ENCODE measurements at places on chromosomes 16 and 17. TPM values are rescaled to one million over a fixed set of nuclear protein-coding genes. Genes with fewer than 3 reads are reported as not detected.

DNA sequence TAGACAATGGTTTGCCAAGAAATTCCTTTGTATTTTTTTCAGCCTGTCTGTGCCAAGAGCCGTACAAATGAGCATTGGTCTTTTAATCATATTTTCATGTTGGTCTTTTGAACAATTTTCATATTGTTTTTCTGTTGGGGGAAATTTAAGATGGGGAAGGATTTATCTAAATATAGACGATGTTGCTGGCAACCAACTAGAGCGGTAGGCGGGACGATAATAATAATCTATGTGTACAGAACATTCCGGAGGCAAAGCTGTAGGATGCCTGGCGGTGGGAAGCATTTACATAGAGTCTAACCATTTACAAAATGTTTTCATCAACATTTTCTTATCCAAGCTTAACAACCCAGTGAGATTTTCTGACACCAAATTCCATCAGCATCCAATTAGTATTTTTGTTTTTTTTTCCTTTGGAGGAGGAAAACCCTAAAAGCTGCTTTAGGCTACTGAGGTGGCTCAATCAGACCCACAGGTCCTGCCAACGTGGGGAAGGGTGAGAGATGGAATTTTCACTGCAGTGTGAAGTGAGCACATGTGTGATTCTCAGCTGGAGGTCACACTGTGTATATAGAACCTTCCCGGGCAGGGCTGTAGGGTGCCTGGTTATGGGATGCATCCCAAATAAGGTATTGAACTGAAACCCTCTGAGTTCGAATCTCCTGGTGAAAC lies 11.7 kb upstream of the SEC14L1 start:
- H3K27ac ChIP-seq, result 0 out of 2 replicates have a peak overlapping the region, but pooled peaks have one; percentile 6
- H3K4me1 ChIP-seq, result peaks cover 25% of the 10 kb centered on the region
- H3K4me3 ChIP-seq, result no peak overlapping the region
- no peak for DNase-seq

- no peaks in the 10 kb centered on the region for H3K4me1 ChIP-seq
- no peak overlapping the region for H3K4me3 ChIP-seq
- no peak for DNase-seq
- H3K27me3 ChIP-seq, result no peaks in the 10 kb centered on the region
Observed at GRCh38 chr16:75702242-75702641, 981 bp upstream of the DUXB start.

Gene PRR29
- not detected for total RNA-seq

- H3K4me1 ChIP-seq, result peaks cover 1% of the 10 kb centered on the region
- no peaks in the 10 kb centered on the region for H3K36me3 ChIP-seq
- no peak overlapping the region for H3K4me3 ChIP-seq
- no peak overlapping the region for H3K27ac ChIP-seq
- DNase-seq, result no peak
- H3K27me3 ChIP-seq, result no peaks in the 10 kb centered on the region
Observed at GRCh38 chr17:29857823-29858222, 72.2 kb downstream of the SSH2 start.

Gene TP53TG3B
- not detected for total RNA-seq

GRCh38 chr17:62855156-62855555 lies 47.0 kb upstream of the MARCHF10 start:
- H3K36me3 ChIP-seq, result no peaks in the 10 kb centered on the region
- H3K4me3 ChIP-seq, result no peak overlapping the region
- no peak overlapping the region for H3K27ac ChIP-seq
- H3K4me1 ChIP-seq, result no peaks in the 10 kb centered on the region
- DNase-seq, result no peak

- H3K4me1 ChIP-seq, result no peaks in the 10 kb centered on the region
- peak; percentile 67 for DNase-seq
- H3K36me3 ChIP-seq, result no peaks in the 10 kb centered on the region
- no peaks in the 10 kb centered on the region for H3K27me3 ChIP-seq
Observed at GRCh38 chr16:75938818-75939217, 212.5 kb upstream of the CPHXL start.

Gene YPEL2
- total RNA-seq, result 3.4 TPM

DNA sequence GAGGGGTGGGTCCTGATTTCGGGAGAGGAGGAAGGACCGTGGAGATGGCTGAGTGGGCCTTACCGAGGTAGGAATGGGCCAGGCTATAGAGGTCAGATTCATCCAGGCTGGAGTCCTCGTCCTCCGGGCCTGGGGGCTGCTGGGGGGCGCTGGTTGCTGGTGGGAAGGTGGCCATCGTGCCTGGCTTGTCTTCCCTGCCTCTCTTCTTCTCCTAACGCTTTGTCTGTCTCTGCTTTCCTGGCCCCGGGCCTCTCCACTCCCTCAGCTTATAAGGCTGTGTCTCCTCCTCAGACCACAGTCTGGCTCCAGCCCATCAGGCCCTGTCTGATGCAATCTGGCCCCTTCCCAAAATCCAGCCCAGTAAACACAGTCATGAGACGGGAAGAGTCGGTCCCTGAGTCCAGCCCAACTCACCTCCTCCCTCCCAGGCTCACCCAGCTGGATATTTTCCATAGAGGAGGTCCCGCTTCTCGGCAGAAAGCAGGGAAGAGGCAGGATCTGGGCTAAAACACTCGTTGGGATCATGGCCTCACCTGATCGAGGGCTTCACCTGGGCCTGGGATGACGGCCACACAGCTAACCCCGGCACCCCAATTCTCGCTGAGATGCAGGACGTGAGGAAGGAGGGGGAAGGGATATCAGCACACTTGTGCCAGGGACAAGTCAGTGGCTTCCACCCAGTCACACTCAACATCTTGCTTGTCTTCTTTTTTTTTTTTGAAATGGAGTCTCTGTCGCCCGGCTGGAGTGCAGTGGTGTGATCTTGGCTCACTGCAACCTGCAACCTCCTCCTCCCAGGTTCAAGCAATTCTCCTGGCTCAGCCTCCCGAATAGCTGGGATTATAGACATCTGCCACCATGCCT lies at the start of gene NUPR1:
NUPR1 (minus strand) TSS at position 242 of the 864 bp plus-strand sequence; CDS start at position 175, 67 bp downstream.
- H3K36me3 ChIP-seq, result peaks cover 28% of the 10 kb centered on the region
- peaks cover 9% of the 10 kb centered on the region for H3K4me1 ChIP-seq
- DNase-seq, result peak; percentile 97
- H3K27ac ChIP-seq, result peak within 1 kb of the TSS; percentile 95

GRCh38 chr17:68455901-68456338 lies 1.4 kb downstream of the WIPI1 start:
- H3K4me1 ChIP-seq, result peaks cover 2% of the 10 kb centered on the region
- peak; percentile 89 for DNase-seq
- peak overlapping the region; percentile 88 for H3K4me3 ChIP-seq
- H3K36me3 ChIP-seq, result peaks cover 7% of the 10 kb centered on the region
- peak overlapping the region; percentile 86 for H3K27ac ChIP-seq
- H3K27me3 ChIP-seq, result no peaks in the 10 kb centered on the region

Gene MSLN
- not detected for total RNA-seq

GRCh38 chr17:46773676-46774075 lies 44.8 kb downstream of the WNT3 start:
- H3K27ac ChIP-seq, result no peak overlapping the region
- peaks cover 3% of the 10 kb centered on the region for H3K27me3 ChIP-seq
- no peak overlapping the region for H3K4me3 ChIP-seq
- H3K4me1 ChIP-seq, result no peaks in the 10 kb centered on the region
- H3K36me3 ChIP-seq, result no peaks in the 10 kb centered on the region
- no peak for DNase-seq

Gene ERN2
- not detected for total RNA-seq

Gene C16orf89
- not detected for total RNA-seq

Gene TAC4
- total RNA-seq, result not detected

DNA sequence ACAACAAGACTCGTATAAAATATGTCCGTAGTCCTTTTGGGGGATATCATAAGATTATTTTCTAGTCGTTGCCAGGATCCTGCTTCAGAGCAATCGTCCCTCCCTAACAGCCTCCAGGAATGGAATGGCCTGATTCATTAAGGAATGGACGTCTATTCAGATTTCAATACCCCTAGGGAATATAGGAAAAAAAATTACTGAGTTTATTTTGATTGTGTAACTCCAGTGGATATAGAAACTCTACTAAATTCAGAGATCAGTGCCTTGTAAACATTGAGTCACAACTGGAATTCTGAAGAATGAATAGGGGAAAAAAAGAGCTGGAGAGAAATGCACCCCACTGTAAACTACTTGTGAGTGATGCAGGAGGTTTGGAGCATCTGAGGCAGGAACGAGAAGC lies 1171.5 kb upstream of the GOT2 start:
- no peak overlapping the region for H3K4me3 ChIP-seq
- no peak for DNase-seq

- H3K4me3 ChIP-seq, result no peak overlapping the region
- H3K36me3 ChIP-seq, result no peaks in the 10 kb centered on the region
- DNase-seq, result peak; percentile 7
- peaks cover 8% of the 10 kb centered on the region for H3K4me1 ChIP-seq
Observed at GRCh38 chr17:14451729-14452191, 150.9 kb downstream of the HS3ST3B1 start.

DNA sequence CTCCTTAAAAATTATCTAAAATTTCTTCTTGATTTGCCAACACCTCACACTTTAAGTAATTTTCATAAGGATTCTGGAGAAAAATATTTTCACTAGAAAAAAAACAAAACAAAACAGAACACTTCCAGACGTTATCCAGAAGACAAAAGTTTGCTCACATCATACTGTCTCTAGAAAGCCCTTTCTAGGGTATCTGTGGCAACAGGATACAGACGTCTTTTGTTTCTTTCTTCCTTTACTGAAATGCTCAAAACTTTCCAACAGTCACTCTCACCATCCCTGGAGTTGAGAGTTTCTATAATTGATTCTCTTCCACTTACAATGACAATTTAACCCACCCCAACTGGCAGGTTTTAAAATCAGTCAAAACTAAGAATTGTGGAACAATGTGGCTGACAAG lies 2.6 kb downstream of the ZC3H7A start:
- DNase-seq, result no peak
- H3K27me3 ChIP-seq, result no peaks in the 10 kb centered on the region
- H3K36me3 ChIP-seq, result peaks cover 5% of the 10 kb centered on the region
- no peak overlapping the region for H3K4me3 ChIP-seq
- peaks cover 21% of the 10 kb centered on the region for H3K4me1 ChIP-seq

- H3K27me3 ChIP-seq, result peaks cover 26% of the 10 kb centered on the region
- H3K4me3 ChIP-seq, result peak overlapping the region; percentile 35
- H3K36me3 ChIP-seq, result no peaks in the 10 kb centered on the region
- no peak overlapping the region for H3K27ac ChIP-seq
- DNase-seq, result no peak
Observed at GRCh38 chr17:35763767-35764122, 3.1 kb downstream of the C17orf50 start.

Gene CCDC200
- total RNA-seq, result not detected

Gene PABPN1L
- not detected for total RNA-seq

Gene ZNF213
- 0.72 TPM for total RNA-seq

DNA sequence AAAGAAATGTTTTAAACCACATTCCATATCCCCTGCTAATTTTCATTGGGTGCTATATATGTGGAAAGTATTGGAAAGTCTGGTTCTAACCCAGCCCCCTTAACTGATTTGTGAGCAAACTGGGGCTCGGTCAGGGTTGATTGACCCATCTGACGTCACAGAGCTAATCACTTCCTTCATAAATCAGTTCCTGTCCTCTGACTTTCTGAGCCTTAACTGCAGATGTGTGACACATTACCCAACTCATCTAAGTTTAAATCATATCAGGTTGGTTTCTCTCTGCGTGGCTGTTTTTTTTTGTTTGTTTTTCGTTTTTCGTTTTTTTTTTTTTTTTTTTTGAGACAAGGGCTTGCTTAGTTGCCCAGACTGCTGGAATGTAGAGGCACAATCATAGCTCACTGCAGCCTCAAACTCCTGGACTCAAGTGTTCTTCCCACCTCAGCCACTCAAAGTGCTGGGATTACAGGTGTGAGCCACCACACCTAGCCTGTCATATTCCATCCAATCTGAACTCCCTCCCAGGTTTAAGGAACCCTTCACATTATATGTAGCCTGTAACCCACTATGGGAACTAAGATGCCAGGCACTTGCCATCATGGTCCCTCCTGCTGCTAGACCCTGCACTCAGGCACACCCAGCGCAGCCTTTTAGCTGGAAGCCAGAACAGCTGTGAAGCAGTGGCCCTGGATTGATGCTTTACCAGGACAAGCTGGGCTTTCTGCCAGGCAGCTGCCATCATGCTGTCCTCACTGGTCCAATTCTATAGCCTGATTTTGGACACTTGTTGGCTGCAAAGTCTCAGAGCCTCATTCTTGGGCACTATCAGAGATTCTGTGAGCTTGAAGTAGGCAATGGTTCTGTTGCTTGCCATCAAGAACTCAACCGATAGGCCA lies 6.9 kb upstream of the BPTF start:
- H3K4me3 ChIP-seq, result no peak overlapping the region
- no peak for DNase-seq
- no peak overlapping the region for H3K27ac ChIP-seq
- no peaks in the 10 kb centered on the region for H3K4me1 ChIP-seq
- H3K36me3 ChIP-seq, result no peaks in the 10 kb centered on the region
- no peaks in the 10 kb centered on the region for H3K27me3 ChIP-seq

Gene FZD2
- 21.3 TPM for total RNA-seq

Gene WFDC1
- 5.0 TPM for total RNA-seq

Gene OR1F1
- not detected for total RNA-seq

Gene LLGL2
- 0.54 TPM for total RNA-seq

GRCh38 chr17:29962656-29963055 lies 21.2 kb downstream of the EFCAB5 start:
- no peaks in the 10 kb centered on the region for H3K36me3 ChIP-seq
- H3K4me3 ChIP-seq, result no peak overlapping the region
- peaks cover 3% of the 10 kb centered on the region for H3K4me1 ChIP-seq
- no peaks in the 10 kb centered on the region for H3K27me3 ChIP-seq

GRCh38 chr16:12211870-12212690 lies 235.5 kb downstream of the SNX29 start:
- H3K36me3 ChIP-seq, result no peaks in the 10 kb centered on the region
- H3K4me3 ChIP-seq, result no peak overlapping the region
- DNase-seq, result no peak
- no peaks in the 10 kb centered on the region for H3K4me1 ChIP-seq
- no peaks in the 10 kb centered on the region for H3K27me3 ChIP-seq

DNA sequence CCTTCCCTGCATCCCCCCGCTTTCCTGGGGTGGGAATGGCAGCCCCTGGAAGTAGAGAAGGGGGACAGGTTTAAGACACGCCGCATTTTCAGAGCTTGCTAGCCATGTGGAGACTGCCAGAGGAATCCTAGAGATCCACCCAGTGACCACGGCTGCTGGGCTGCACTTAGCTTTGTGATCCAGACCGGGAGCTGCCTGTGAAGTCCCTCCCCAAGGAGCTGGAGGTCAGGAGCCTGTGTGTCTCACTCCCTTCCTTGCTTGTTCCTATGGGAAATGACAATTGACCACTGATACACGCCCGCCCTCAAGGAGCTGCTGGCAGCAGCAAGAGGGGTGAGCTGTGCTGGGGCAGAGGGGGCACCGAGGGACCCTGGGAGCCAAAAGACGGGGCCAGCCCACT lies 73.7 kb downstream of the SREBF1 start:
- H3K36me3 ChIP-seq, result peaks cover 11% of the 10 kb centered on the region
- peaks cover 27% of the 10 kb centered on the region for H3K4me1 ChIP-seq
- no peak overlapping the region for H3K4me3 ChIP-seq
- no peak for DNase-seq
- H3K27me3 ChIP-seq, result no peaks in the 10 kb centered on the region
- H3K27ac ChIP-seq, result no peak overlapping the region

GRCh38 chr16:28623172-28623711 lies 13.4 kb upstream of the SULT1A1 start:
- no peaks in the 10 kb centered on the region for H3K4me1 ChIP-seq
- no peak for DNase-seq
- no peak overlapping the region for H3K4me3 ChIP-seq
- no peak overlapping the region for H3K27ac ChIP-seq
- peaks cover 12% of the 10 kb centered on the region for H3K27me3 ChIP-seq

GRCh38 chr17:68004201-68004600 lies 7.9 kb upstream of the C17orf58 start:
- no peak for DNase-seq
- H3K36me3 ChIP-seq, result no peaks in the 10 kb centered on the region
- H3K4me3 ChIP-seq, result no peak overlapping the region
- H3K27me3 ChIP-seq, result no peaks in the 10 kb centered on the region
- no peaks in the 10 kb centered on the region for H3K4me1 ChIP-seq

GRCh38 chr17:74270333-74270732 lies 3.7 kb upstream of the DNAI2 start:
- H3K36me3 ChIP-seq, result no peaks in the 10 kb centered on the region
- DNase-seq, result no peak
- H3K4me3 ChIP-seq, result no peak overlapping the region
- H3K4me1 ChIP-seq, result no peaks in the 10 kb centered on the region
